ENCODE measurements at places on chromosomes 7 and 10.

DNA sequence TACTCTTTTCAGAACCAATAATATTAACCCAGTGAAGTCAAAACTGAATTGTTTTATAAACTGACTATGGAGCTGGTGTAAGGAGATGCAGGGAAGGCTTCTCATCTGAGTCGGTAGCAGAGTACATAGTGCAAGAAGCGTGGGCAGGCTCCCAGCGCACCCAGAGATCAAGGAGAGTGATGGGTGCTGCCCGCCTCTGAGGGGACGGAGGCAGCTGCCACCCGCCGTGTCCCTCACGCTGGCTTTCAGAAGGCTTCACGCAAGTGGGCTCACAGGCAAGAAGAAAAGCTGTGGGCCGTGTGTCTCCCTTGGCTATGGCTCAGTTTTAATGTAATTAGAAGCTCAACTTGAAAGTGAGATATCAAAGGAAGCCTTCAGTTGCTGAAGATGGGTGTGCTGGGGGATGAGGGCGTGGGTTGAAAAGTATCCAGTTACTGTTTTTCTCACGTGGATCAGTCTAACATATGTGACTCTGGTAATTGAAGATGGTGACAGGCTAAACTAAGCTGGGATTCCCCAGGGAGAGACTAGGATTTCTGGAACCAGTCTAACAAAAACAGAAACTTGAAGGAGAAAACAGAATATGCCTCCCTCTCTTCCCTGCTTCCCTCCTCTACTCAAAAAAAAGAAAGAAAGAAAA, 159.9 kb downstream of the MGMT start:
- DNase-seq, result no peak

- no peak for DNase-seq
These were observed 35.7 kb upstream of the UNCX start for GRCh38 chr7:1196950-1197349.

GRCh38 chr7:36690041-36690440, 34.3 kb downstream of the AOAH start:
- DNase-seq, result no peak

GRCh38 chr7:17369691-17370426, 71.4 kb downstream of the AHR start:
- DNase-seq, result no peak

DNA sequence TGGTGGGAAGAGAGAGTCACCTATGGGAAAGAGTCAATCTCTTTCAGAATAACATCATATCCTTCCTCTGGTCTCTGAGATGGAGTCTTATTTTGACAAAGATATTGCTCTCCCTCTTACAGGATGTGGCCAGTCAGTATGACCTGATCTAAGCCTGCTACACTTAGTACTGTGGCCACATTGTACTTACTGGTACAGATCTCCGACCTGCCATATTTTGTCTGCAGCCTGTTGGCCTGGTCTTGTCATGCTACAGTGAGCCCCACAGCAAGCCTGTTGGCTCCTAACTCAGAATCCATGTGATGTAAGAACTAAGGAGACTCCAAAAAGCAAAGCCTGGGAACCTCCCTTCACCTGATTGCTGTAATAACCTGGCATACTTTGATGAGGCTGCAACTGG, 377.8 kb downstream of the SFMBT2 start:
- no peak for DNase-seq

DNA sequence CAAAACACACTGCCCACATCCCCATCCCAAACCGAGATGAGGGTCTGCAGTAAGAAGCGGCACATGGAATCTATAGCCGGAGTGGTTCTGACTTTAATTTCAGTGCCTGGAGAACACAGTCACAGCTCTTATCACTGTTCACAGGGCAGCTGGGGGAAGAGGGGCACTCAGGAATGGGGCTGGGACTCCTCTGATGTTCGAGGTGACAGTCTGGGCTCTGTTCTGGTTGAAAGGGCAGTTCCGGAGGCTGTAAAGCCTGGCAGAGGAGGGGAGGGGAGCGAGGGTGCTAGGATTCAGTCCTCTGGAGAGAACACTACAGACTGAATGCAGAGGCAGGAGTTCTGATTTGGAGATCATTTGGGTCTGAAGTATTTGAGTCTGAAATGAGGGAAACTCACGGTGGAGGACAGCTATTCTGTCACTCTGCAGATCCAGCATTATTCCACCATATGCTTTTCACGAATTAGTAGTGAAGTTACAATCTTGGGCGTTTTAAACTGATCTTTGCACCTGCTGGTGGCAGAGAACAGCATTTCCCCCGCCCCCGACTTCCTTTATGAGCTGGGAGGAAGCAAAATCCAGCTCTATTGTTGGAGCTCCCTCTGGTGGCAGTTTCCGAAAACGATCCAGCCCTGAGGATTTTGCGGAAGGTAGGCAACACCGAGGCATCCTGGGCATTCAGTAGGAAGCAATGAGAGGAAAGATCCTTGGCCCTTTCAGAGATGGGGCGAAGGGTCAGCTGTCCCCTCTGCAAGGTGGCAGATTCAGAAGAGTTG, 22.7 kb upstream of the KCNK18 start:
- peak; percentile 74 for DNase-seq

DNA sequence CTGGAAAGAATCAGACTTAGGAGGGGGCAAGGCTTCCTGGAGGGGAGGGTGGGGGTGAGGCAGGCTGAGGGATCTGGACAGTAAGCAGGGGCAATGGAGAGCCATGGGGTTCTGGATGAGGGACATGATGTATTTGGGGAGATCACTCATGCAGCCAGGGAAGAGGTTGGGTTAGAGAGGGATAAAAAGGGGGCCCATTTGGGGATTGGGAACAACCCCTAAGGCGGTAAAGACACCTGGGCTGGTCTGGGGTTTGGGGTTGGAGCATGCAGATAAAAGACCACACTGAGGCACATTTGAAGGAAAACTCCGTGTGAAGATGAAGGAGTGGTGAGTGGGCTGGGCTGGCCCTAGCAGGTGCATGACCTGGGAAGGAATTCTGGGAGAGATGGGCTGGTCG, 30.8 kb downstream of the HIF1AN start:
- no peak for DNase-seq

DNA sequence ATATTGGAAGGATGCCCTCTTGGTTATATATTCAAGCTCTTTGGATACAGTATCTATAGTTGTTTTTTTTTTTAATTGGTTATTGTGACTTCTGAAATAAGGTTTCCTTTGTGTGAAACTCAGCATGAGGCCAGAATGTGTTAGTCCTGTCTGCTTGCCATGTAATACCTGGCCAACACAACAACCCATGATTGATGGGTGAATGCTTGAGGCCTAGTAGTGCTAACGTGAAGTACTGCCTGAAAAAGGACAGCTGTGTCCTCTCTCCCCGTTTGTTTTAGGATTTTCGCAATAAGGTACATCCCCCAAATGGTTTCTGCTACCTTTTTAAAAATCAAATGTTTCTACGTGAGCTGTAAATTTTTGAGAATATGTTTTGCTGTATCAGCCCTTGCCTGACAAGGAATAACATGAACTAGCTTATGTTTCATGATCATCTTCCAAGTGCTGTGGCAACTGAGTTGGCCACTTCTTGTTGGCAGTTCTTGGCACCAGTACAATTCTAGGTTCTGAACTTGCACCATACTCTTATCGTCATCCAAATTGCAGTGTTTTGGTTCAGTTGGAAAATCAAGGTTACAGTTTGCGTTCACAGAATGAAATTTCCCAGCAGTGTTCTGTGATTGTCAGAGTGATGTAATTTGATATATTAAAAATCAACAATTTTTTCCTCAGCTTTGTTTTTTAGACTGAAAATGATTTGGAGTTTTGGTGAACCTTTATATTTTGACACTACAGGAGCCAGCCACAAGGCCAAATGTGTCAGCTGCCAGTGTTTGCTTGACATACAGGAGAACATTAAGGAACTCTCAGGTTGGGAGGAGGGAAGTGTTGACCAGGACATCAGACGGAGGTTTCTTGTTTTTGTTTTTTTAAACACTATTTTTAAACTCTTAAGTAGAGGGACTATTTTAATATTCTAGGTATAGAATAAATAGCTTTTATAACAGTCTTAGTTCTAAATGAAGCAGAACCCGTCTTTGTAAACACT, 13.5 kb upstream of the ASCC1 start:
- DNase-seq, result no peak

Data from central memory CD4-positive, alpha-beta T cell (primary cell).